ENCODE measurements at places on chromosomes 13 and 19. TPM values are rescaled to one million over a fixed set of nuclear protein-coding genes. Genes with fewer than 3 reads are reported as not detected.

The IGFL2 gene
- total RNA-seq = 0.83 TPM

The LRFN3 gene
- 19.7 TPM for total RNA-seq

The CYP2A6 gene
- not detected for total RNA-seq

The DCT gene
- total RNA-seq = not detected

The FFAR1 gene
- total RNA-seq = not detected

Measured in A549 treated with RU486 at 1 μM for 4 hours (cell line).